Activated CD8-positive, alpha-beta memory T cell treated with anti-CD3 and anti-CD28 coated beads for 24 hours (primary cell): ENCODE measurements at places on chromosomes 2 and 18.

GRCh38 chr18:74243127-74243526 lies 48.6 kb downstream of the CYB5A start:
- no peak for DNase-seq

DNA sequence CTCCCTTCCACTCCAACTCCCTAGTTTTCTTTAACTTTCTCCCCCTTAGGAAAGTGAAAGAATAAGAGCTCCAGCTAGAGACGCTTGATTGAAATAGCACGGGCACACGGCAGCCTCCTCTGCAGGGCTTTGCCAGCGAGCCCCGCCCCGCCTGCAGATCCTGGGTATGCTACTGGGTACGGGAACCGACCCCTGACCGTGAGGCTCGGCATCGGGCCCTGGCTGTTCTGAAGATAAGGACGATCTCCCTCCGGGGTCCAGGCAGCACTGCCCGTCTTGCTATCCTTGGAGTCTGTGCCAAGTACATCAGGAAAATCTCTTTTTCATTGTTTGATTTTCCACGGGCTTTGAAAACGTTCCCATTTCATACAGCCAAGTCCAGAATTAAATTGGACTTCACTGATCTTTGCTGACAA lies 284.5 kb downstream of the MTX2 start:
- DNase-seq = peak; percentile 70

GRCh38 chr2:240184656-240185055 lies 44.2 kb upstream of the OTOS start:
- DNase-seq = no peak

GRCh38 chr18:69580107-69580506 lies 179.4 kb downstream of the DOK6 start:
- no peak for DNase-seq

- DNase-seq = no peak
Measured at GRCh38 chr18:32956591-32957315, 183.9 kb upstream of the KLHL14 start.

DNA sequence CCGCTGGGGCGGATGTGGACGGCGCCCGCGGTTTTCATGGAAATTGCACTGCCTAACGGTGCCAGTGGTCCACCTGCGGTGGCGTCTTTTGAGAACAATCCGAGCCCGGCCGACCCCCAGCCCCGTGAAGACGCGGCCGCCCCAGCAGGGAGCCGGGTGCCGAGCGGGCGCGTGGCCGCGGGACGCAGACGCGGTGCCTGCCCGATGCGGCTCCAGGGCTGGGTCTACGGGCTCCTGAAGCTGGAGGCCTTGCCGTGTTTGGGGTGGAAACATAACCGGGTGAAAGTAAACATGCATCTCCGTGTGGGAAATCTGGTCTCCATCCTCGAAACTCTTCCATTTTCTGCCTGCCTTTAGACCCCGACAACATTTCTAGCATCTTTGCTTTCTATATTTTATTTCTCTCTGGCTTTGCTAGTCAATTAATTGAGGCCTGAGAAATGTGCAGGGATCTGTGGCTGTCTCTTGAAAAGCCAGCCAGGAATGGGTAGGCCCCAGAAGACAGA lies 572 bp downstream of the INPP4A start:
- no peak for DNase-seq

- no peak for DNase-seq
Measured at GRCh38 chr2:99067871-99068625, 73.5 kb upstream of the C2orf15 start.
